ENCODE measurements at places on chromosomes 12 and 14.
A peak's percentile ranks its signal among the peaks of the same experiment; 100 is the strongest.

- DNase-seq = no peak
Measured at GRCh38 chr12:113368331-113368730, 9.9 kb downstream of the PLBD2 start.

- DNase-seq = no peak
Measured at GRCh38 chr12:70576341-70577282, 60.6 kb downstream of the PTPRB start.

DNA sequence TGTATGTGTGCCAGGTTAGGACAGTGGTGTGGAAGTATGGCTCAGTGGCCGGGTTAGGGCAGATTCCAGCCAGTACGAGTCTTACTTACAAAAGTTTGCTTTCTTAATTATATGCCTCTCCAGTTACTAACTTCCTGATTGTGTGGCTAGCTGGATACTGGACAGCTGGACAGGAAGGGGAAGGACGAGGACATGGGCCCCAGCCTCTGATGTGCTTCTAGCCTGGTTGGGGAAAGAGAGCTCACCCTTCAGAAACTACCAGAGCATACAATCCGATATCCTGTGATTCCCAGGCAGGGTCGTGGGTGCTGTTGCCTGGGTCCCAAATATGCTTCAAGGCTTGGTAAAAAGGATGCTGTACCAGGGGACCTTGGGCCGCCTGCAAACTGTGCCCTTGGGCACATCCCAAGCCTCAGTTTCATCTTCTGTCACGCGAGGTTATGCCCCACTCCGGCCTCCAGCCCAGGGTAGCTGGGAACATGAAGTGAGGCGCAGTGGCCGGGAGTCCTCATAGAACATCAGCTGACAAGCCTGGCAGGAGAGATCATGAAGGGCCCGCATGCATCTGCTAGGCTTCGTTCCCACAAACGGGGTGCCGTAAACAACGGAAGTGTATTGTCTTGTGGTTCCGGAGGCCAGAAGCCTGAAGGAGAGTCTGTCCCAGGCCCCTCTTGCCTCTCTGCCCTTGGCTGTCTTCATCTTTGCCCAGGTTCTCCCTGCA lies 23.2 kb upstream of the RIN3 start:
- no peak for DNase-seq

DNA sequence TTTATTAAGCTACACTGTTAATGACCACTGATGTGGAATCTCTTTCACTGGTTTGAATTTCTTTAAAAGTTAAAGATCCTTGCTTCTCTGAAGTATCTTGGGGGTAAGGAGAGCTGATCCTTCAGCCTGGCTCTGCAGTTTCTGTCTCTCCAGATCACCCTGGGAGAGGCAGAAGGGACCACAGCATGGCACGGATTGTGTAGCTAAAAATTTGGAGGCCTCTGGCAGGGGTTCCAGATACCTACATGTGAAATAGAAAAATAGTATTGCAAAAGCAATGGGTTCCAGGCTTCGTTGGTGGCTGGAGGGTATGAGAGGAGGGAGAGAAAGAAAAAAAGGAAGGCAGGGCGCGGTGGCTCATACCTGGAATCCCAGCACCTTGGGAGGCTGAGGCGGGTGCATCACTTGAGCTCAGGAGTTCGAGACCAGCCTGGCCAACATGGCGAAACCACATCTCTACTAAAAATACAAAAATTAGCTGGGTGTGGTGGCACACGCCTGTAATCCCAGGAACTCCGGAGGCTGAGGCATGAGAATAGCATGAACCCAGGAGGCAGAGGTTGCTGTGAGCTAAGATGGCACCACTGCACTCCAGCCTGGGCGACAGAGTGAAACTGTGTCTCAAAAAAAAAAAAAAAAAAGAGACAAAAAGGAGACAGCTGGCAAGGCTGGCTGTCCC lies 3.4 kb downstream of the CHST11 start:
- DNase-seq = no peak

- DNase-seq = no peak
Measured at GRCh38 chr12:75890141-75890540, 141.4 kb downstream of the PHLDA1 start.

- DNase-seq = peak; percentile 44
Measured at GRCh38 chr12:109255377-109255776, 53.7 kb downstream of the FOXN4 start.

DNA sequence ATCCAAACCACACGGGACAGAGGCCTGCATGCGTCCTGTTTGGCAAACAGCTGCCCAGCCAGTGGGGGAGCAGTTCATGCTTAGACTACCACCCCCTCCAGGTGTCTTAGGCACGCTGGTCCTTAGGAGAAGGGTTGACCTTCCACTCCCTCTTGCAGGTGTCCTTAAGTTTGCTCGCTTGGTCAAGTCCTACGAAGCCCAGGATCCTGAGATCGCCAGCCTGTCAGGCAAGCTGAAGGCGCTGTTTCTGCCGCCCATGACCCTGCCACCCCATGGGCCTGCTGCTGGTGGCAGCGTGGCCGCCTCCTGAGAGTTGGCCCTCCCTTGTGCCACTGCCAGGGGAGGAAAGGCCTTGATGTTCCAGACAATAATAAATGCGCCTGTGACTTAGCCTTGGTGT lies 1.8 kb downstream of the C12orf57 start:
- DNase-seq = no peak

DNA sequence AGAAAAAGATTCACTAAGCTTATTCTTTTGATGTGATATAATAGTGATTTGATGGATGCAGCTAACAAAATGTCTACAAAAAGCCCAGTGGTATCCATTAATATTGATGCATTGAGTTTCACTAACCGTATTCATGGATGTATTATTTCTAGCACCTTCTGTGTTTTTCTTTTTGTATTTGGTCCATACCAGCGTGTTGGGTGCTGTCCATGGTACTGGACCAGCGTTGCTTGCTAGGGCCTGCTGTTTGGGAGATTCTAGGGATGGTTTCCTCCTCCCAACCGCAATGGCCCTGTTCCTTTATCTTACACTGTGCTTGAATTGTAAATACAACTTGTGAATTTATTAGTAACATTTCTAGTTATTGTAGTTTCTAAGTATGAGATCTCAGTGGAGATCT lies 31.7 kb downstream of the ANO4 start:
- no peak for DNase-seq

GRCh38 chr12:109452489-109452888 lies 24.6 kb downstream of the KCTD10 start:
- no peak for DNase-seq

- no peak for DNase-seq
Measured at GRCh38 chr12:32039347-32039746, 67.3 kb upstream of the BICD1 start.

DNA sequence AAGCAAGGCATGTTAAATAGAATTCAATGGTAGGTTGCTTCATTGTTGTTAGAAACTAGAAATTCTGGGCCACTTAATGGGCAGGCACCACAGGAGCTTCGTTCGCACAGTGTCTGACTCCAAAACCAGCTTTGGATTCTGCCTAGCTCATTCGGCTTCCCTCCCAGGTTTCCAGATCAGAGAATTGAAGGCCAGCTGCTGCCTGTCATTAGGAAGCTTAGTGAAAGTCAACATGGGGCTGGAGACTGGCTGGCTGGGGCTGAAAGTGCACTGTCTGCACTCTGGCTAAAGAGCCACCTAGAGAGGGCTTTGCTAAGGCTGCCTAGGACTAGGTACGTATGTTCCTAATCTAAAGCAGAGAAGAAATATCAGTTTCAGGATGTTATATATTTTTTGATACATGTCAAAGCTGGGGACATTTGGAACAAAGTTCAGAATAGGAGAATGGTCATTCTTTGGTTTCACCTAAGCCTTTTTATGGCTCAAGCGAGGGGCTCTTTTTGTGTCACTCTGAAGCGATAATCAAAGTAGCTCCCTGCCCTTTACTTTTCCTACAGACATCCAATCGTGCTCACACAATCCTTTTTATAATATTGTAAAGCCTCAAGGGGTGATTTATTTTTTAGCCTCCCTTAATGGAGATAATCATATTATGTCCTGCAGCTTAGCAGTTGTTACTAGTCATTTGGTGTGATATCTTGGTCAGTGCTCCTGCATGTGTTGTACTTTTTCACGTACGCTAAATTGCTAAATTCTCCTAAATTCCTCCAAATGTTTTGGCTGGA lies 238.5 kb upstream of the NAV3 start:
- no peak for DNase-seq

- DNase-seq = no peak
Measured at GRCh38 chr12:124432376-124432775, 135.0 kb downstream of the NCOR2 start.

DNA sequence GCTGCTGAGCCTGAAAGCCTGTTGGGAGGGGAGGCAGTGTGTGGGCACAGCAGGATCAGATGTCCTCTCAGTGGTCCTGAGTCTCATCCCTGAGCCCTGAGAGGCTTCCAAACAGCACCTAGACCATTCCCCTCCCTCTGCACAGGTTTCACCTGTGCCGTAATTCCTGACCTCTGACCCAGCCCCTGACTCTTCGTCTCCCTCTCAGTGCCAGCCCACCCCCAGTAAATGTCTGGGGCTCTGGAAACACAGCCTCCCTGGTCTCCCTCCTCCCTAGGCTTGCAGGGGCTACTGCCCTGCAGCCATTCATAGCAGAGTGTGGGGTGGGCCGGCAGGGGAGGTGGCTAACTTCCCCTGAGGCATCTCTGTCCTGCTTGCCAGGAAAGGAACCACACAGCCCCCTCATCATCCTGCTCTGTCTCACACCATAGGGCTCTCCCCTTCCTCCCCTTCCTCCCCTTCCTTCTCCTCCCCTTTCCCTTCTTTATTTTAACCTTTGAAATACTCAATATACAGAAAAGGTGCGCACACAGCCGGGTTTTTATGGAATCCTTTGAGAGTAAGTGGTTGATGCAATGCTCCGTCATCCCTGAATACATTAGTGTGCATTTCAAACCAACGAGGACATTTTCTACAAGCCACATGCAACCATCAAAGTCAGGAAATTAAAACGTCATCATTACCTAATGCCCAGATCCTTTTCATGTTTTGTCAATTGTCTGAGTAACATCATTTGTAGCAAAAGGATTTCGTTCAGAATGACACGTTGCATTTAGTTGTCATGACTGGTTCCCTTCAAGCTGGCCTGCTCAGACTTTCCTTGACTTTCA lies 67.0 kb downstream of the PRMT8 start:
- no peak for DNase-seq

GRCh38 chr14:20836668-20837338 lies 34.2 kb upstream of the RNASE1 start:
- peak; percentile 68 for DNase-seq

DNA sequence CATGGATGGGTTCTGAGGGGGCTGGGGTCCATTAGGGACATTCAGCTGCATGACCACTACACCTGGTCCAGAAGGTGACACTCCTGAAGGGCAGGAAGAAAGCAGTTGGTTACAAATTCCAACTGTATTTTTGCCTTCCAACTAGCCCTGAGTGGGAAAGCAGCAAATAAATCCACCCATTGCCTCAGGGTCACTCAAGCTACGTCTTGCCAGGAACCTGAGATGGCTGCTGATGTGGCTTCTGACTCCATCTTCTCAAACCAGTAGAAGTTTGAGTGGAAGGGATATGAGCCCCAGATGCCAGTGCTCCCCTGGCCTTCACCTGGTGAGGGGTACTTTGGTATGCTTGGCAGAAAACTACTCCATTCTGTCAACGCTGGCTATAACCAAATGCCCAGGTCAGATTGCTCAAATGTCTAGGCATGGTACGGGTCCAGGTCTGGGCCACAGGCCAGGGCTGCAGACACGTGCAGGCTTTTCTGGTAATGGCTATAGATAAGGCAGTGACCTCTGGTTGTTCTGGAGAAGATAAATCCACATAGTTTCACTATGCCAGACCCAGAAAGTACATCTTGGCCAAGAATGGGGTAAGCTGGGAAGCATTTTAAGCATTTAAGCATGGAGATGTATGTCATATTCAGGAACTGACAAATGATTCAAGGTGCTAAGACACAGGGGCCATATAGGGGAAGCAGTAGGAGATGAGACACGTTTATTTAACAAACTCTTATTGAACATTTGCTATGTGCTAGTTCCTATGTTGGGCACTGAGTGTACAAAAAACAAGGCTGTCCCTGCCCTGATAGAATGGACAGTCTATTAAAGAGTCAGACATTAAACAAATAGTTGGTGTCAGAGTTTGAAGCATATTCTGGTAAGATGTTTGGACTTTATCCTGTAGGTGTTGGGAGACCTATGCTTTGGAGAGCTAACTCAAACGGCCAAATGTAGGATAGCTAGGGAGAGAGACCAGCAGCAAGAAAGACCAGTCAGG lies 8.3 kb upstream of the STAC3 start:
- no peak for DNase-seq

DNA sequence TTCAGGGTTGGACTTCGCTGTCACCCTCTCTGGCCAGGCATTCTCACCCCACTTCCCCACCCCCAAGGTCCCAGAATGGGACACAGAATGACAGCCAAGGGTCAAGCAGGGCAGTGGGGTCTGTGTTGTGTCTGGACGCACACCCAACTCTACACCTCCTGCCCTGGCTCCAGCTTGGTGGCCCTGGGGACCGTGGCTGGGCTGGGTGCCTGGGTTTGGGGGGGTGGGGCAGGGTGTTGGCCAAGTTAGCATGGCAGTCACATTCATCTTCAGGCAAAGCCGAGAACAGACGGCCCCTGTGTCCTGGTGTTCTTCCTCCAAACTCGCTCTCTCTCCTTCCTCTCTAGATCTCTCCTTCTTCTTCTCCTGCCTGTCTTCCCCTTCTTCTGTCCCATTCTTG lies 5.6 kb downstream of the LRP1 start:
- DNase-seq = no peak

GRCh38 chr12:129163461-129163860 lies 310.2 kb downstream of the GLT1D1 start:
- DNase-seq = no peak

GRCh38 chr14:95246870-95247269 lies 72.8 kb downstream of the CLMN start:
- no peak for DNase-seq

DNA sequence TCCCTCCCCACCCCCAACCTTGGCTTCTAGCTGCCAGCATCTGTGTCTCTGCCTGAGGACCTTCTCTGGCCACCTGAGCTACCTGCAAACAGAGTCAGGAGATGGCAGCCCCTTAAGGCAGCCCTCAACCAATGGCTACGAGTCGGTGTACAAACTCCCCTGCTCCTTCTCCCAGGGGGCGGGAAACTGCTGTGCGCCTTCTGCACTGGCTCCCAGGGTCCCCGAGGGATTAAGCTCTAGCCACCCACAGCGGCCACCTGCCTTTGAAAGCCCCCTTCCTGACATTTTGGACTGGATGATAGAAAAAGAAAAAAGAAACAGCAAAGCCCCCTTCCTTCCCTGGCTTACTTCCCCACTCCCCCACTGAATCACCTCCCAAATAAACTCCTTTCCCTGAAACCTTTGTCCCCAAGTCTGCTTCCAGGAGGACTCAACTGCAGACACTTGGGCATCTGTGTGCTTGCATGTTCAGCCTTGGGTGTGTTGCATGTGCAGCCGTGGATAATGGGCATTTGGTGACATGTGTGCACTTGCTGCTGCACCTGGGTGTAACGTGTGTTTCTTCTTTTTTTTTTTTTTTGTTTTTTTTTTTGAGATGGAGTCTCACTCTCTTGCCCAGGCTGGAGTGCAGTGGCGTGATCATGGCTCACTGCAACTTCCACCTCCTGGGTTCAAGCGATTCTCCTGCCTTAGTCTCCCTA lies 6.0 kb downstream of the SDS start:
- no peak for DNase-seq

DNA sequence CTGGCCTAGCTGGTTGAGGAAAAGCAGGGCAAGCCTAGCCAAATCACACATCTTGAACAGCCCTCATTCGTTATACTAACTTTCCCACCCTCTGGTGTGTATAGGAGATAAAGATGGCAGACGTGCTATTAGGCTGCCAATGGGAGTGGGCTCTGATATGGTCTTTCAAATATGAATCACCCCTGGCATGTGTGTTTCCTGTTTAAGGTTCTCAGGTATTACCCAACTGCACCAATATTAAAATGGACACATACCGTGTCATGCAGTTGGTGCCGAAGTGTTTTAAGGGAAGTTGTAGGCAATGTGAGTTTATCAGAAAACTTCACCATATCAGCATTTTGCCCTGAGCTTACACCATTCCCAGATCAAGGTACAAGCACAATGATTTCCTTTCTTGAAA lies 33.4 kb downstream of the CHST11 start:
- no peak for DNase-seq
